Activated naive CD4-positive, alpha-beta T cell treated with anti-CD3 and anti-CD28 coated beads, Interleukin-2, amount 50 U/mL, for 72 hours (primary cell): ENCODE measurements at places on chromosomes 1 and 21. TPM values are rescaled to one million over a fixed set of nuclear protein-coding genes. Genes with fewer than 3 reads are reported as not detected.

The THBS3 gene
- total RNA-seq, result 17.2 TPM

The SELE gene
- not detected for total RNA-seq

The RHEX gene
- total RNA-seq, result not detected

The GDAP2 gene
- 20.4 TPM for total RNA-seq

The FNDC10 gene
- 2.9 TPM for total RNA-seq

The COL6A1 gene
- 4.7 TPM for total RNA-seq

The SPRR2G gene
- total RNA-seq, result not detected

The LCE3D gene
- not detected for total RNA-seq

The UBXN10 gene
- 0.09 TPM for total RNA-seq

The NBPF6 gene
- total RNA-seq, result not detected

The NBPF20 gene
- 5.5 TPM for total RNA-seq

The ALX3 gene
- not detected for total RNA-seq

The FAM167B gene
- total RNA-seq, result 0.66 TPM

The DNASE2B gene
- total RNA-seq, result not detected

The SPRR3 gene
- not detected for total RNA-seq

The MPZ gene
- total RNA-seq, result 6.4 TPM

The SLC22A15 gene
- 0.25 TPM for total RNA-seq

The KRTAP13-2 gene
- not detected for total RNA-seq

The LYPD8 gene
- not detected for total RNA-seq

The TRIM45 gene
- total RNA-seq, result 1.5 TPM

The TOR1AIP2 gene
- total RNA-seq, result 46.7 TPM

The KLHDC7A gene
- not detected for total RNA-seq

The TLCD4 gene
- 0.49 TPM for total RNA-seq

The RBP7 gene
- total RNA-seq, result not detected

The BOLA1 gene
- 28.7 TPM for total RNA-seq

The ST6GALNAC5 gene
- not detected for total RNA-seq

The PODN gene
- not detected for total RNA-seq

The HAO2 gene
- total RNA-seq, result not detected

The CFHR1 gene
- total RNA-seq, result not detected

The GNAT2 gene
- 0.34 TPM for total RNA-seq

The ARMH1 gene
- total RNA-seq, result 155 TPM

The CAPN8 gene
- not detected for total RNA-seq

The HSPA13 gene
- 40.8 TPM for total RNA-seq

The PRELP gene
- 0.07 TPM for total RNA-seq

The MOV10 gene
- 81.5 TPM for total RNA-seq

The SPRR2E gene
- total RNA-seq, result not detected

The CRP gene
- total RNA-seq, result not detected

The SYCP1 gene
- total RNA-seq, result not detected

The EIF4G3 gene
- total RNA-seq, result 38.4 TPM

The CERS2 gene
- total RNA-seq, result 110 TPM

The MSTO1 gene
- 50.1 TPM for total RNA-seq

The BCL2L15 gene
- total RNA-seq, result 1.1 TPM

The FCRLB gene
- not detected for total RNA-seq

The NMNAT2 gene
- total RNA-seq, result not detected
